ENCODE measurements at places on chromosomes 11 and 22. TPM values are rescaled to one million over a fixed set of nuclear protein-coding genes. Genes with fewer than 3 reads are reported as not detected.

The TMEM121B gene
- 0.21 TPM for polyA plus RNA-seq

- no peak for DNase-seq
Observed at GRCh38 chr11:8704136-8704535, 21.5 kb downstream of the RPL27A start.

- peak; percentile 63 for DNase-seq
Observed at GRCh38 chr11:90221803-90222458, 918 bp downstream of the CHORDC1 start.

GRCh38 chr22:35540595-35541253, at the start of gene RASD2:
Gene RASD2, plus strand, starts transcription at chr22:35540831. Its CDS starts 5,979 bp downstream, at chr22:35546810.
- no peak for DNase-seq

DNA sequence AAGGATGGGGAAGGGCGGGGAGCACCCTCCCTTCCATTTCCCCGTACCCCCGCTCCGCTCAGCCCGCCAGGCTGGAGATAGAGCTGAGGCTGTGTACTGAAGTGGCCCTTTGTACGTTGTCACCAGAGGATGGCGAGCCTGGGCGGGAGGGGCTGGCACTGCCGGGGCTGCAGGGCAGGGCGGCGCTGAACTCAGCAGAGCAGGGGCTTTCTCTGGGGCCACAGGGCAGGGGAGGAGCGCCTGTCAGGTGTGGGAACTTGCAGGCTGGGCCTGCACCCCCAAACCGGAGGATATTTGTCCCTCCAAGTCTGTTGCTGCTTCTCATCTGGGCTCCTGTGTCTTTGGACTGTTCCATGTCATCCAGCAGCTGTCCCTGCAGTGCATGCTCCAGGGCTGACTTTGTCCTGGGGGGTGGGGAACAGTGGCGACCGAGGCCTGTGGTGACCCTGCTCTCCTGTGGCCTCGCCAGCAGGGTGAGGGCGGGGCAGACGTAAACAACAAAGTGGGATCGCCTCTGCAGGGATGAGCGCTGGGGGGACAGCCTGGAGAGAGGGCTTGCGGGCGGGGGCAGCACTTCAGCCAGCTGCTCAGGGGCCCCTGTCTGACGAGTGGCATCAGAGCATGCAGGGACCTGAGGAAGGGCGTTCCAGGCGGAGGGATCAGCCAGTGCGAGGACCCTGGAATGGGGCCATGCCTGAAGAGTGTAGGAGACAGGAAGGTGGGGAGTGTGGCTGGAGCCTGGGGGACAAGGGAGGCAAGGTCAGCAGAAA, 13.1 kb downstream of the MGAT3 start:
- DNase-seq: no peak

The GRM5 gene
- polyA plus RNA-seq: 0.10 TPM

- peak; percentile 62 for DNase-seq
Observed at GRCh38 chr22:32378707-32379272, 21.1 kb downstream of the RFPL3 start.

The CST6 gene
- polyA plus RNA-seq: 2.2 TPM

The B4GALNT4 gene
- polyA plus RNA-seq: 9.2 TPM

DNA sequence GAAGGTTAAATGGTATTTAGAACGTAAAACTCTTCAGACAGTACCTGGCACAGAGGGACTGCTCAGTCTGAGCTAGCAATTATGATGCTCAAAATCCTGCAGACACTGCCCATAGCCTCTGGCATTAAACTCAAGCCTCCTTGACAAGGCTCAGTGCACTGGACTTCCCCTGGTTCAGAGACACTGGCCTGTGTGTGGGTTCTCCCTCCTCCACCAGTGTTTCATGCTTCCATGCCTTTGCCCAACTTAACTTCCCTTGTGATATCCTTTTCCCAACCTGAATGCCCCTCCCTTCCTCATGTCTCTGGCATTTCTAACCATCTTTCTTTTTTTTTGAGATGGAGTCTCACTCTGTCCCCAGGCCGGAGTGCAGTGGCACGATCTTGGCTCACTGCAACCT, 9.1 kb downstream of the LTBP3 start:
- DNase-seq: no peak

GRCh38 chr11:113874581-113875233, 665 bp downstream of the USP28 start:
- DNase-seq: peak; percentile 53

GRCh38 chr11:36147491-36147890, 141.7 kb downstream of the COMMD9 start:
- DNase-seq: no peak

The UVRAG gene
- polyA plus RNA-seq: 21.2 TPM

DNA sequence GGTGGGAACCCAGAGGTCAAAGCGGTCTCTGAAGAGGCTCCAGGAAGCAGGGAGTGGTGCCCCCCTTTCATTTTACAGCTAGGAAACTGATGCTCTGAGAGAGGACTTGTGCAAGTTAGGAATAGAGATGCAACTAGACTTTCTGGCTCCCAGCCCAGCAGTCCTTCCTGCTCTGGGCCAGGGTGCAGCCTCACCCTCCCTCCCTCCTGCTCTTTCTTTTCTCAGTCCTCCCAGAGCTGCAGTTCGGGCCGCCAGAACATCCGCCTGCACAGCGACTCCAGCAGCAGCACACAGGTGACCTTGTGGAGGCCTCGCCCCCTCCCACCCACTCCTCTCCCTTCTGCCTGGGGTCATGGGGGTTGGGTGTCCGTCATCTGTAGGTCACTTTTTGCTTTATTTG, 51.5 kb downstream of the LHFPL7 start:
- peak; percentile 84 for DNase-seq

- no peak for DNase-seq
Observed at GRCh38 chr11:27653990-27654758, 46.1 kb downstream of the BDNF start.
